ENCODE measurements at places on chromosomes 4 and X.

DNA sequence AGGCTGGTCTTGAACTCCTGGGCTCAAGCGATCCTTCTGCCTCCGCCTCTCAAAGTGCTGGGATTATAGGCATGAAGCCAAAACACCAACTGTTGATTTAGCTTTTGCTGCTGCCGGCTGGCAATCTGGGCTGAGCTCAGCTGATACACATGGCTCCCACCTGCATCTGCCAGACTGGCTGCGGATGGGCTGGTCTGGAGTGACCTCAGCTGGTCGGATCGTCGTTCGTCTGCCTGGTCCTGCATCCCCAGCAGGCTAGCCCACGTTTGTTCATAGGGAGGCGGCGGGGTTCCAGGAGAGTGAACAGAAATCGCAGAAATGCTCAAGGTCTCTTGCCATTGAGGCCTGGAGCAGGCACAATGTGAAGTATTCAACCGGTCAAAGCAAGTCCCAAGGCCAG is 74.4 kb upstream of the DDX3X start:
- DNase-seq: no peak

DNA sequence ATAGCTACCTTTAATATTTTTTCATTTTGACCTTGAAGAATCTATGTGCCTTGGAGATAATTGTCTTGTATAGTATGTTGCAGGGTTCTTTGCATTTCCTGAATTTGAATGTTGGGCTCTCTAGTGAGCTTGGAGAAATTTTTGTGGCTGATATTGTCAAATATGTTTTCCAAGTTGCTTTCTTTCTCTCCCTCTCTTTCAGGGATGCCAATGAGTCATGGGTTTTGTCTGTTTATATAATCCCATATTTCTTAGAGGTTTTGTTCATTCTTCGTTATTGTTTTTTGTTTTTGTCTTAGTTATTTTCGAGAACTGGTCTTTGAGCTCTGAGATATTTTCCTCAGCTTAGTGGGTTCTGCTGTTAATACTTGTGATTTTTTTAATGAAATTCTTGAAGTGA is 20.7 kb downstream of the RAB40AL start:
- no peak for DNase-seq

GRCh38 chr4:185839194-185839712 is 27.3 kb upstream of the SORBS2 start:
- DNase-seq: no peak

DNA sequence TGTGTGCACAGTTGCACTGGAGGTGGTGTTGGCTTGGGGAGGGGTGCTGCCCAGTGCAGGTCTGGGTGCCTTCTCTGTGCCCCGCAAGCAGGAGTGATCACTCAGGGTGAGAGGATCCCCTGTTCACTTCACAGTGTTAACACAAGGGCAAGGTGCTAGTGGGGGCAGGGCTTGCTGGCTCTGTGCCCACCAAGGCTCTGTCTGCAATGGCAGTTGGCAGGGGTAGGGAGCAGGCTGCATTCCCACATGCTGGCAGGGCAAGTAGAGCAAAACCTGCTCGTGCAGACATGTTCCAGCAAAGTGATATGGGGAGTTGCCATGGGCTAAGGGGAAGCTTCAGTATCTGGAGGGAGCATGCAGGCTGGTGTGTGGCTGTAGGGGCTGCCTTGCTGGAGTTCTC is 428.0 kb downstream of the ZNF674 start:
- DNase-seq: no peak

DNA sequence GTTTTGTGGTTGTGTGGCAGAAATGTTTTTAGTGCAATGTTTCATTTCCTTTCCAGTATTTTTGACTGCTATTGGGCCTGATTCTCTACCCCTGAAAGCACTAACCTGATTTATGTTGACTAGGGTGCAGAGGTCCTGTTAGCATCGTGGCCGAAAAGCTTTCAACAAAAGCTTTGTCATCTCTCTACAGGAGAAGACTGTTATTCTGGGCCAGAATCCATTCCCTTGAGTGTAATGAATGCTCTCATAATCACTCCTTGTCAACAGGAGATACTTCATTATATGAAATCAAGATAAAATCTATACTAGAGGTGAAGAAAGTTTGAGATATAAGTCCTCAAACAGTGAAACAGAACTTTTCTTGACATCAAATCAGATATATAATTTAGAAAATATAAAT is 195.5 kb downstream of the ZNF330 start:
- DNase-seq: no peak

DNA sequence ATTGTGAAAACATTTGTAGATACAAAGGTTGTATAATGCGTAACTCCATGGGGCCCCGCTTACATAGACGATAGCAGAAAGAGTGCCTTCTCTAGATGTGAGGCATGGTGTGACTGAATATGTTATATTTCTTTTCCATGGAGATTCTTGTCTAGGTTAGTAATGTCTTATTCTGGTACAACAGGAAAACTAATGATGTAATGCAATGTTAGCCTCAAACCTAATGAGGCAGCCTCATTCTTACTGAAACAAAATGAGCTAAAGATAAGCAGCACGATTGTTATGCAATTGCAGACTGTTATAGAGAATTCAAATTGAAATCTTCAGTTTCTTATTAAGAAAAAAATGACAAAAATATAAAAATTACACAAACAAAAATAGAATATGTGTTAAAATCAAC is 171.1 kb upstream of the ANKRD50 start:
- no peak for DNase-seq

DNA sequence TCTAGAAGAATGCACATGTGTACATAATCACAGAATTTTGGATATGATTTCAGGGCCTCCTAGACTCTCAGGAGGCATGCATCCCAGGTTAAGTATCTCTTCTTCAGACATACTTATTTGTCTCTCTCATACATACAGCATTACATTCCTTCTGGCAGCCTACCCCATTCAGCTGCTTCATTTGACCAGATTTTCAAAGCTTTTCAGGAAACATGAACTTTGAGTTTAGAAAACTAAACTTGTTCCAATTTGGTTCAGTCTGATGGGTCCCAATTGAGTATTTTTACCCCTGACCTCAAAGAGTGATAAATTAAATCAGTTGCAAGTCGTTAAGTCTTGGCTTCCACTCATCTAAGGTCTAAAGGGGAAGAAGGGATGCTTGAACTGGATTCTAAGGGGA is 330.9 kb downstream of the ARHGAP24 start:
- no peak for DNase-seq

DNA sequence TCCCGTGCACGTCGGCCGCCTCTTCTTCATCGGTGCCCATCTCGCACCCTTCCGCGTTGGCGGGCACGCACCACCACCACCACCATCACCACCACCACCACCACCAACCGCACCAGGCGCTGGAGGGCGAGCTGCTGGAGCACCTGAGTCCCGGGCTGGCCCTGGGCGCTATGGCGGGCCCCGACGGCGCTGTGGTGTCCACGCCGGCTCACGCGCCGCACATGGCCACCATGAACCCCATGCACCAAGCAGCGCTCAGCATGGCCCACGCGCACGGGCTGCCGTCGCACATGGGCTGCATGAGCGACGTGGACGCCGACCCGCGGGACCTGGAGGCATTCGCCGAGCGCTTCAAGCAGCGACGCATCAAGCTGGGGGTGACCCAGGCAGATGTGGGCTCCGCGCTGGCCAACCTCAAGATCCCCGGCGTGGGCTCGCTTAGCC is 1.4 kb downstream of the POU4F2 start:
- no peak for DNase-seq

- no peak for DNase-seq
Measured at GRCh38 chrX:53190363-53190960, 34.5 kb downstream of the KDM5C start.

- DNase-seq: no peak
Measured at GRCh38 chr4:2264481-2265041, 2.7 kb upstream of the MXD4 start.

GRCh38 chr4:135192751-135193535 is 991.4 kb upstream of the PABPC4L start:
- DNase-seq: no peak

GRCh38 chr4:56424697-56425514 is 10.5 kb downstream of the PPAT start:
- peak; percentile 27 for DNase-seq

GRCh38 chr4:147639388-147639787 is 22.2 kb downstream of the TMEM184C start:
- DNase-seq: no peak

GRCh38 chr4:113700602-113701150 is 60.9 kb downstream of the CAMK2D start:
- DNase-seq: no peak

GRCh38 chrX:142250502-142250901 is 45.4 kb upstream of the MAGEC2 start:
- no peak for DNase-seq

- DNase-seq: no peak
Measured at GRCh38 chrX:129007631-129008030, 515.7 kb downstream of the SMARCA1 start.

GRCh38 chrX:130715299-130715698 is 187.7 kb downstream of the ENOX2 start:
- no peak for DNase-seq

GRCh38 chrX:53732797-53733196 is 46.3 kb upstream of the HUWE1 start:
- DNase-seq: peak; percentile 24

- DNase-seq: no peak
Measured at GRCh38 chrX:72498782-72499181, 73.9 kb downstream of the HDAC8 start.

DNA sequence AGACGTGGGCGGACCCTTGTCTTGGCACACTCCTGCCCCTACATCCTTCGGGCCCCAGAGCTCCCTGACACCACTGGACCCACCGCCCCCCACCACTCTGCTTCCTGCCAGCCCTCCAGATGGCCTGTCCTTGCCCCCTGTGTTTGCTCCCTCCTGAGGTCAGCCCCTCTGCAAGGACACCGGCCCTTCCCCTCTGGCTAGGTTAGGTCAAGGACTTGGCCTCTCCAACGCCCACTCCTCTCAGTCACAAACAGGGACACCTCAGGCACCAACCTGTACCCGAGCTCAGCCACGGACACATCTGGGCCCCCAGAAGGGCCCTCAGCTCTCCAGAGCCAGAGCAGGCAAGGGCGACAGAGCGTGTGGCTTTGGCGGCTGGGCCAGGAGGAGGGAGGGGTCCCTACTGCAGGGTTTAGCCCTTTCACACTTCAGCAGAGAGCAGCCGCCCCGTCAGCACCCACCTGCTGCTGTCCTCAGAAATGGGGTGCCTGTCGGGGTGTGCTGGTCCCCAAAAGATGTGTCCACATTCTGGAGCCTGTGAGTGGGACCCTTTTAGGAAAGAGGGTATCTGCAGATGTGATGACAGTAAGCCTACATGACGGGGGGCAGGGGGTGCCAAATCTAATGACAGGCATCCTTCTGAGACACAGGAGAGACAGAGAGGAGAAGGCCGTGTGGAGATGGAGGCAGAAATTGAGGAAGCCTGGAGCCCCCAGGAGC is 23.5 kb upstream of the DUSP9 start:
- DNase-seq: no peak

- DNase-seq: no peak
Measured at GRCh38 chrX:8748855-8749254, 16.9 kb upstream of the ANOS1 start.

DNA sequence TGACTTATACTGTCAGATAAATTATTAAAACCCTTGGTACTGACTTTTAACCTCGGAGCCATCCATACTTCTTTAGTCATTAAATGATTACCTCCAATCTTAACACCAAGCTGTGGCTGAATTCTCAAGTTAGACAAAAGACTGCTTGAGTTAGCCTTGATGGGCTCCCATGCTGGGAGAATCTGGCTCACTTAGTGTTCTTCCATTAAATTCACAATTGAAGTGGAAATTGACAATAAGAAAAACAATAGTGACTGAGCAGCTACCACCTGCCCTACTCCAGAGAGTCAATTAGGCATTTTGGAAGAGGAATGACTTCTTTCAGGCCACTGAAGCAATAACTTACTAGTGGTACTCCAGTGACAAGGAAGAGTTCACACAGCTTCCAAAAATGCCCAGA is 503.0 kb upstream of the CPXCR1 start:
- no peak for DNase-seq

GRCh38 chrX:71661919-71662318 is 5.4 kb upstream of the LOC101059915 start:
- no peak for DNase-seq

DNA sequence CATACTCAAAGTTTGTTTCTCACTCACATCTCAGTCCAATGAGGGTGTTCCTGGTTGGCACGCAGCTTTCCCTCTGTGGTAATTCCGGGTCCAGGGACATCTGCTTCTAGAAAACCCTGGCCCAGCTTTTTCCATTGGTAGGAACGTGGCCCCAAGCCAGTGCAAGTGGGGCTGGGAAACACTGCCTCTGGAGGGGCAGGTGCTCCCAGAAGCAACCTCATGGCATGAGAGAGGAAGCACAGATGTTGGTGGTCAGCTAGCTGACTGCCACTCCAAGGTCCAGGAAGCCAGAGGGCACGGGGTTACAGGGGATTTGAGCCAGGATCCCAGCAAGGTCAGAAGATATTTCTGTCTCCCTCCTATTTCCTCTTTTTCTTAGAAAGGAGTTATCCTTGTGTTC is 47.5 kb downstream of the DCTD start:
- DNase-seq: no peak

- DNase-seq: no peak
Measured at GRCh38 chr4:170949084-170949483, 859.3 kb upstream of the AADAT start.

Data from activated CD4-positive, alpha-beta T cell treated with anti-CD3 and anti-CD28 coated beads, Interleukin-2, amount 50 U/mL, for 48 hours (primary cell).